Fibroblast of skin of right quadriceps (primary cell): ENCODE measurements at places on chromosomes 12 and 14.

- no peak for DNase-seq
Observed at GRCh38 chr14:89308232-89308959, 108.6 kb downstream of the FOXN3 start.

DNA sequence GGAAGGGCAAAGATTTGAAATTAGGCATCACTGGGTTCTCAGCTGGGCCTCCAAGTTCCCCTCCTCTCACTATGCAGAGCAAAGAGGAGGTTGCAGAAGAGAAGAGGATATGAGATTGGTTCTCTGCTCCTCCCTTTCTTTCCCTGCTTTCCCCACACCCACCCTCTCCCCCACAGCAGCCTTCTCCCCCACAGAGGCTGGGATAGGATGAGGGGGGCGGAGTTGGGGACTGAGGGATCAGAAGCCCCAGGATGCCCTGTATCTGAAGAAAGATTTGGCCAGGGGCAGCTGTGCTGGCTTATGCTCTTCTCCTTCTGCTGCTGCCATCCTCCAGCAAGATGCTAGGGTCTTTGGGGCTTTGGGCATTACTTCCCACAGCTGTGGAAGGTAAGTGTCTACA, at the start of gene AMHR2:
Gene AMHR2, plus strand, starts transcription at position 259 of the 400 bp plus-strand sequence. Its CDS starts 80 bp downstream, at position 339.
- no peak for DNase-seq

DNA sequence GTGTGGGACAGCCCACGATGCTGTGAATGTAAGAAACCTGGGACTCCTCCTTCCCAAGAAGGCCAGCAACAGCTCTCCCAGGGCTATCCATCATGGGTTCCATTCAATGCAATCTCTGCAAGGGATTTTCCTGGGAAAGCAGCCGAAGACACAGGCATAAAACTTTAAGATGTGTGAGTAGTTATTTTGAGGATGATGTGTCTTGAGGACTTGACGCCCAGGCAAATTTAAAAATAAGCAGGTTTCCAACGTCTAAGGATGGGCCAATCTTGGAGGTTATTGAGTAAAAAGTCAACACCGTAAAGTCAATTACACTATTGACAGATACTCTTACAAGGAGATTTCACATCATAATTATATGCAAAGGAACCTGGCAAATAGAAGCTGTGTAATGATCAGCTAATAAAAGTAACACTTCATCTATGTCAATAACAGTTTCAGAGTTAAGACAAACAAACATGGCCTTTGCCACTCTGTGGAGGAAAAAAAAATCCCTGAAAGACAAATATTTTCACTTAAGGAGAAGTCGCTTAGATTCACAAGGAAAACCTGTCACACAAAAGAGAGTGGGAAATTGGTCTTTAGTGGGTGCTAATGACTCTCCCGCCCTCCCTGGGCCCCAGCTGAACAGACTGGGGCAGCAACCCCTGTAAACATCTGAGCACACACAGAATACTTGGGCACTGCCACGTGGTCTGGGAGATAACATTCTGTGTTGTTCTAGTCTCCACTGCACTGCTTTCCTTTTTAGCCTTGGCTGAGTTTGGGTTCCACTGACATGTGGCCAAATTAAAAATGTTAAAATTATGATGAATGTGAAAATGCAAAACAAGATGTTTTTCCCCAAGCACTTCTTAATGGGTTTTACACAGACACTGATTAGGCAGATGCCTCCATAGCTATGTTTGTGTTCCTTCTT, 240.9 kb downstream of the FOXN3 start:
- DNase-seq: no peak

- no peak for DNase-seq
Observed at GRCh38 chr12:68904351-68904962, 28.5 kb downstream of the CPM start.

- DNase-seq: peak; percentile 34
Observed at GRCh38 chr12:12818701-12819100, 5.6 kb downstream of the DDX47 start.

DNA sequence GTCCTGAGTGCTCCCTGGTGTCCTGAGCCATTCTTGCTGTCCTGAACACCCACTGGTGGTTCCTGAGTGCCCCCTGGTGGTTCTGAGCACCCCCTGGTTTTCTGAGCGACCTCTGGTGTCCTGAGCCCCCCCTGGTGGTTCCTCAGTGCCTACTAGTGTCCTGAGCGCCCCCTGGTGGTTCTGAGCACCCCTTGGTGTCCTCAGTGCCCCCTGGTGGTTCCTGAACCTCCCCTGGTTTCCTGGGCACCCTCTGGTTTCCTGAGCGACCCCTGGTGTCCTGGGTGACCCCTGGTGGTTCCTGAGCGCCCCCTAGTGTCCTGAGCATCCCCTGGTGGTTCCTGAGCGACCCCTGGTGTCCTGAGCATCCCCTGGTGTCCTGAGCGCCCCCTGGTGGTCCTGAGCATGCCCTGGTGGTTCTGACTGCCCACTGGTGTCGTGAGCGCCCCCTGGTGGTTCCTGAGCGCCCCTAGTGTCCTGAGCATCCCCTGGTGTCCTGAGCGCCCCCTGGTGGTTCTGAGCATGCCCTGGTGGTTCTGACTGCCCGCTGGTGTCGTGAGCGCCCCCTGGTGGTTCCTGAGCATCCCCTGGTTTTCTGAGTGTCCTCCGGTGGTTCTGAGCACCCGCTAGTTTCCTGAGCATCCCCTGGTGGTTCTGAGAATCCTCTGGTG, 473.1 kb downstream of the TMEM121 start:
- no peak for DNase-seq

- DNase-seq: no peak
Observed at GRCh38 chr12:32726286-32726685, 29.4 kb downstream of the YARS2 start.

GRCh38 chr12:58443273-58443980, 476.9 kb downstream of the LRIG3 start:
- peak; percentile 28 for DNase-seq

GRCh38 chr12:89690925-89691324, 17.7 kb downstream of the ATP2B1 start:
- DNase-seq: no peak

DNA sequence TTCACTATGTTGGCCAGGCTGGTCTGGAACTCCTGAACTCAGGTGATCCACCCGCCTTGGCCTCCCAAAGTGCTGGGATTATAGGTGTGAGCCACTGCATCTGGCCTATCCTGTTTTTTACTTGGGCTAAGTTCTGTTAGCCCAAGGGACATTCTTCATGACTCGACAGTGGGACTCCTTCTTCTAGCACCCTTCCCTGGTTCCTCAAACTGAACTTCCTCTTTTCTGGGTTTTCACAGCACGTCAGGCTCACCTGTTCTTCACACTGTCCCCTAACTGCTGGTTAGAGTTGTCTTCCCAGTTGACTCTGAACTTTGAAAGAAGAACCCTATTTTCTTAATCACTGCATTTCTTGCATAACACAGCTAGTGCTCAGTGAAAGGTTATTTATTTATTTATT, 22.5 kb downstream of the CABP1 start:
- no peak for DNase-seq

GRCh38 chr14:51616724-51617409, 34.8 kb upstream of the FRMD6 start:
- peak; percentile 98 for DNase-seq

GRCh38 chr12:124577986-124578385, 10.6 kb upstream of the NCOR2 start:
- no peak for DNase-seq

GRCh38 chr12:85130646-85131045, 94.5 kb downstream of the LRRIQ1 start:
- DNase-seq: peak; percentile 12

DNA sequence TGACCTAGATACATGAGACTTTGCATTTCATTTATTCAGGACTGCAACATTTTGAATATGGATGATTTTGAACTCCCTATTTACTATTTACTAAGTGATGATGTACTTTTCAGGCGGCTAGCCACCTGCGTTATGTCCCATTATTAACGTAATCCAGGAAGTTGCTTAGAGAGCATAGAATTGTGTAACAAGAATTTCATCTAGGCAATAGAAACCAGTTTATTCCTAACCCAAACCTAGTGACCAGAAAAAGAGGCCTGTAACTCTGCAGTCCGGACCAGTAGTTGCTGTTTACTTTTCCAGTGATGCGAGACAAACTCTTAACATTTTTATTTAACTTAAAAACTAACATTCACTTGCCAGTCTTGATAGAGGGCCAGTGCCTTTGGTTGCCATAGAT, 12.3 kb downstream of the NUDT4 start:
- DNase-seq: no peak

- DNase-seq: no peak
Observed at GRCh38 chr12:13142747-13143146, 39.3 kb upstream of the GSG1 start.

DNA sequence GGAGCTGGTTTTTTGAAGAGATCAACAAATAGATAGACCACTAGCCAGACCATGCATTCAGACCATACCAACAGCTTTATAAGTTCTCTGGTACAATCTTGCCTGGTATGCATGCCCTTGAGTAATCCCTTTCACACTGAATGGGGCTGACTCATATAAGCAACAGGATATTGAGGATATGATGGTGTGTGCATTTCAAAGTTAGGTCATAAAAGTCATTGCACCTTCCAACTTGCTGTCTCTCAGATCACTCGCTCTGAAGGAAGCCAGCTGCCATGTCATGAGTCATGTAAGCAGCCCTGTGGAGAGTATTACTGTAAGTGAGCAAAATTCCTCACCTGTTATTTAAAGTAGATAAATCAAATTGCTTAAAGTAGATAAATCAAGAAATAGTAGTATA, 45.0 kb upstream of the OR6J1 start:
- DNase-seq: peak; percentile 77

- DNase-seq: no peak
Observed at GRCh38 chr14:72680853-72681640, 212.9 kb downstream of the DPF3 start.
